ENCODE measurements at places on chromosomes 7 and 10. TPM values are rescaled to one million over a fixed set of nuclear protein-coding genes. Genes with fewer than 3 reads are reported as not detected.

DNA sequence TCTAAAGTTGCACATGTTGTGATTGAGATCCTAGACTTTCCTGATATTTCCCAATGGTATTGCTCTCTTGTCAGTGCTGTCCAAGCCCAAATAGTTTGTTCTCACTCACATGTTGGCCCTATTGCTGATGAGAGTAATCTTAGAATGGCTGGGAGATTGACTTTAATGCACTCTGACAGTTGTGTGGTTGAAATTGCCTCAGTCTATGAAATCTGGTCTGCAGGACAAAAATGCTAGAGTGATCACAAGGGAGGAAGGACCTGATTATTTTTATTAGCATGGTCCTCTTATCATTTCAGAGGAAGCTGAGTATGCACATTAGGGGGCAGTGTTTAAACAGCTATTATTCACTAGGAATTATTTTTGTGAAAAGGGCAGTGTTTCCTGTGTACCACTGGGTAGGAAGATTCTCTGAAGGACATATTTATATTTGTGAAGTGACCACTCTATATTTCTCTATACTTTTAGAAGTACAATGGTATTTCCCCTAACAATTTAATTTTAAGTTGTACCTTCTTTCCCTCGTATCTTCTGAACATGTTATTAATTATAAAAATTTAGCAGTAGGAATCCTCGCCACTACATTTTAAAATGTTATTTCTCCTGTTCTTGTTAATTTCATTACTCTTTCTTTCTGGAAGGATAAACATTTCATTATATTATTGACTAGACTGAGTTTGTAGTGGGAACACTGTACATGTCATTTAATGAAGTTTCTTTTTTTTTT is 64.4 kb downstream of the SUGCT start:
- no peaks in the 10 kb centered on the region for H3K36me3 ChIP-seq
- DNase-seq = peak; percentile 64
- H3K4me3 ChIP-seq = no peak overlapping the region
- peaks cover 40% of the 10 kb centered on the region for H3K4me1 ChIP-seq
- no peaks in the 10 kb centered on the region for H3K27me3 ChIP-seq
- H3K27ac ChIP-seq = peak overlapping the region; percentile 29

The VAX1 gene
- not detected for total RNA-seq

The MRC1 gene
- total RNA-seq = not detected

The LEP gene
- total RNA-seq = not detected

DNA sequence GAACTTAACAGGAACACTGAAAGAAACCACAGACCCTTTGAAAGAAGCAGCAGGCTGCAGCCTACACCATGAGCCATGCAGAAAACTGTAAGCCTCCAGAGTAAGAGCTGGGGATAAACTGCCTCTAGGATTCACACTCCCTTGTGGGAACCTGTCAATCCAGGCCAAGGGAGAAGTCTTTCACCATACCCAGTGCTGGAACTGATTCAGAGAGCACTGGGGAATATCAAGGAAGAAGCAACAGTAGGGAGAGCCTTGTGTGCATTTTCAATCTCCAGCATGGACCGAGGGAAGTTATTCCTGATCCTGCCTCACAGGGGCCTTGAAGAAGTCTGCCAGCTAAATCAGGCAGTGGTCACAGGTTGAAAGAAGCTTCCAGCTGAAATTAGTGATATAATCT is 282.2 kb downstream of the AGMO start:
- no peak overlapping the region for H3K27ac ChIP-seq
- no peaks in the 10 kb centered on the region for H3K4me1 ChIP-seq
- H3K4me3 ChIP-seq = no peak overlapping the region
- H3K36me3 ChIP-seq = peaks cover 7% of the 10 kb centered on the region

The LRRTM3 gene
- not detected for total RNA-seq

DNA sequence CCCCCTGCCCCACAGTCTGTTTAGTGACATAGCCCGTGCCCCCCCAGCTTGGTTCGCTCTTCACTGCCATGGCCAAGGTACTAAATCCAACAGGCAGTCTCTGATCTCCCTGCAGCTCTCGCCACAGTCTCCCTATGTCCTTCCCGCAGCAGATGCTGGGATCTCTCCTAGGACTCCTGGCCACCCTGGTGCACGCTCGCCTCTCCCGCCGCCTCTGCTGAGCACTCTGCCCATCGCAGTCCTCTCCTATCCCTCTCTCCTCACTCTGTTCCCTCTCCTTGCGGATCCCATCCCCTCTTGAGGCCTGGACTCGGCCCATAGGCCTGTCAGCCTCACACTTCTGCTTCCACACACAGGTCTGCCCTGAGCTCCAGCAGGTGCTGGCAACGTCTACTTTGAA is 204.8 kb upstream of the TCERG1L start:
- H3K36me3 ChIP-seq = peaks cover 17% of the 10 kb centered on the region
- DNase-seq = no peak
- no peaks in the 10 kb centered on the region for H3K4me1 ChIP-seq
- no peak overlapping the region for H3K4me3 ChIP-seq
- peaks cover 2% of the 10 kb centered on the region for H3K27me3 ChIP-seq
- H3K27ac ChIP-seq = no peak overlapping the region

- DNase-seq = no peak
- H3K36me3 ChIP-seq = no peaks in the 10 kb centered on the region
- H3K4me1 ChIP-seq = peaks cover 2% of the 10 kb centered on the region
- no peak overlapping the region for H3K4me3 ChIP-seq
- H3K27ac ChIP-seq = no peak overlapping the region
Observed at GRCh38 chr7:150982351-150982750, 4.2 kb upstream of the KCNH2 start.

The SKIDA1 gene
- total RNA-seq = 0.50 TPM

- H3K27ac ChIP-seq = no peak overlapping the region
- H3K36me3 ChIP-seq = no peaks in the 10 kb centered on the region
Observed at GRCh38 chr10:132939957-132940790, 2.2 kb downstream of the CFAP46 start.

GRCh38 chr7:155449008-155449868 is 8.7 kb upstream of the EN2 start:
- H3K27ac ChIP-seq = no peak overlapping the region
- no peak for DNase-seq
- H3K4me1 ChIP-seq = no peaks in the 10 kb centered on the region

The HOXA6 gene
- total RNA-seq = 2.5 TPM

The C7orf33 gene
- not detected for total RNA-seq

The UNC5B gene
- 5.4 TPM for total RNA-seq
